Prostate gland (tissue), 2 donors: ENCODE measurements at places on chromosomes 1 and 21.

- no peak for DNase-seq
These were observed 66.9 kb upstream of the MAP1LC3C start for GRCh38 chr1:242065813-242066212.

- no peak for DNase-seq
These were observed 163.6 kb downstream of the ST6GALNAC3 start for GRCh38 chr1:76238094-76238628.

DNA sequence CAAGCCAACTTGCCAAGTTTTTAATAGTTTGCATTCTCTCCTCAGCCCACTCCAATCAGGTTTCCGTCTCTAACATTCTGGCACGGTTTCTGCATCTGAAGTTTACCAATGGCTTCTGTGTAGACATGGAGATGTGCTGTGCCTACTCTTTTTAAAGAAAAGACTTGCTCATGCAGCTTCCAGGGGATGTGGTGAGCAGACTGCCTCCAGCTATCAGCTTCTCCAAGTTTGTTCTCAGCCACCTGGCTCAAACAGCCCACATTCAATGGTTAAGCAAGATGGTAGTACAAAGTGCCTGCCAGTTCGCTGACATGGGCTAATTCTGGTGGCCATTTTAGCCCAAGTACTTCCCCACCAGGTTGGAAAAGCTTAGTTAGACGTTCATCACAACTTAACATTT lies 465.3 kb downstream of the NEGR1 start:
- DNase-seq = no peak

DNA sequence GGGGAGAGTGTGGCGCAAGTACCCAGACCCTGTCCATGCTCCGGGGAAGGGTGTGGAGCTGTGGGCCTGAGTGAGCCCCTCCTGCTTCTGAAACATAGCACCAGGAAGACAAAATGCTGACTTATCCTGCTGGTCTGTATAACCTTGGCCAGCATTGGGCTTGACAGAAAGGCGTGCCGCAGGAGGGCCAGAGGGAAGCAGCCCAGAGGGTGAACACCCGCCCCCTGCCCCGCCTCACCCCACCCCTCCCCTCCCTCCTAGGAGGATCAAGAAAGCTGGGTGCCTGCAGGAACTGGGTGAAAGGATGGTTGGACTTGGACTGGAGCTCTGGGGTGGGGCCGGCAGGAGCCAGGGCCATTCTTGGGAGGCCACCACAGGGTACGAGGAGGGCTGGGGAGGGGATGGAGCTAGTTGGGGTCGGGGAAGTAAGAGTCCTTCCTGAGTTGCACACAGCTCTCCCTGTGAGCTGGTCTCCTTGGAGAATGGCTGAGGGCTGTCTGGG lies 27.1 kb downstream of the PTPRF start:
- peak; percentile 55 for DNase-seq

GRCh38 chr1:5996641-5997270 lies 4.5 kb upstream of the NPHP4 start:
- no peak for DNase-seq

- DNase-seq = peak; percentile 6
These were observed 251.4 kb upstream of the B3GALT2 start for GRCh38 chr1:193437785-193438184.

GRCh38 chr1:5620997-5621396 lies 371.2 kb downstream of the NPHP4 start:
- DNase-seq = no peak

DNA sequence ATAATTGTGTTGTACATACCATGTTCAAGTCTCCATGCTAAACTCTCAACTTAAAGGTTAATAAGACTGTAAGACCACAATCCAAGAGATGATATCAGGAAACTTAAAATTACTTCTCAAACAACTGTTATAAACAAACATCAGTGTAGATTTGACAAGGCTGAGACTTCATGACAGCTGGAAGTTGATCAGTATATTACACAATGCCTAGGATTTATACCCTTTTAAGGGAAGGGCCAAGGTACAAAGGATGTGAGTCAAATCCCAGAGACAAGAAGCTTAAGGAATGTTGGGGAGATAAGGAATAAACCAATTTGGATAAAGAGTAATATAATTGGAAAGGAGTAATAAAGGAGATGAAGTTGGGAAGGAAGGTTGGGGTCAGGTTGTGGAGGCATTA lies 98.8 kb downstream of the LBR start:
- DNase-seq = no peak

DNA sequence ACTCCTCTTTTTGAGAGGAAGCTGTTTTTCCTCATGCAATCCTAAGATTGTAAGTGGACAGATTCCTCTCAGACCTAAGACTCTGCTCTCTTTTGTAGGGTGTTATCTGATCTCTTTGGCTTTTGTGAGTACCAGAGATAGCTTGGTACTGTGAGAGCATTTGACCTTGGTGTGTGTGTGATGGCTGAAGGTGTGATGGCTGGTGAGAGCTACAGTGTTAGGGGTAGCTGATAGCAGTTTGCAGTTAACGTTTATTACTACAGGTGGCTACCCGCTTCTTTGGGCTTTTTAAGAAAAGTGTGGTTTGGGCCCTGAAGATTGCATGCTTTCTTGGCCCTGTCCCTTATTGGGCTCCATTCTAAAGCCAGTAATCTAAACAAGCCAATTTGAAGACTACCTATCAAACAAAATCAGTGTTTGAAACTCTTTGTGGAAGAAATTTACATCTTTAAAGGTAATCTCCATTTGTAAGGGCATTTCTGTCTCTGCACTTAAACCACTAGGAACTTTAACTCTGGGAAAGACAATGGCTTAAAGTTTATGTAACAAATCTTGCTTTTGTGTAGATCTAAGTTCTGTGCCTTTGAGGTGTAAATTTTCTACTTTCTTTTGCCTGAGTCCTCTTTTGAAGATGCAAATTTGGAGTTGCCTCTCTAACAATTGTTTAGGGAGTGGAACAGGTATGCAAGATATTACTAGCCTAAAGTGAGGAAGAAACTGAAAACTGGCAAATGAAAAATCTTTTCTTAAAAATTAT lies 85.3 kb upstream of the SERBP1 start:
- no peak for DNase-seq
